HL-60 (cell line): ENCODE measurements at places on chromosomes 16 and 17.

GRCh38 chr16:4805231-4805630 lies 2.8 kb upstream of the ROGDI start:
- DNase-seq = no peak

DNA sequence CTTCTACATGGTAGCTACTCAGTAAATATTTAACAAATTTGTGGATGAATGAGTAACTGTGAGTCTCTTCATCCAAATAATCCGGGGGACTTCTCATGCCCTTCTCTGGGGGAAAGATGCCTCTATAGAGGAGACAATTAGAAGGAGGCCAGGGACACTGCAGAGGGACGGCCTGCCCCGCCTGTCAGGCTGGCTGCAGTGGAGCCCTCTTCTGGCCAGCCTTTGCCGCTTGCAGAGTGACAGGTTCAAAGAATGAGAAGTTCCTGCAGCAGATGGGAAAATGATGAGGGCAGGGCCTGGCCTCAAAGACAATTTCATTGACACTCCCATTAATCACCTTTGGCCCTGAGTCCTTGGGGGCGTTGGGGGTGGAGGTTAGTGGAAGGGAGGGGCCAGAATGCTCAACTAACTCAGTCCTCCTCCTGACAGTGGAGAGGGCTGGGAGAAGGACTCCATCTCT lies 339.0 kb downstream of the MAF start:
- DNase-seq = no peak

GRCh38 chr16:48583075-48584065 lies 26.6 kb downstream of the N4BP1 start:
- DNase-seq = no peak

GRCh38 chr16:15704545-15704987 lies 54.5 kb downstream of the NDE1 start:
- DNase-seq = peak; percentile 70

DNA sequence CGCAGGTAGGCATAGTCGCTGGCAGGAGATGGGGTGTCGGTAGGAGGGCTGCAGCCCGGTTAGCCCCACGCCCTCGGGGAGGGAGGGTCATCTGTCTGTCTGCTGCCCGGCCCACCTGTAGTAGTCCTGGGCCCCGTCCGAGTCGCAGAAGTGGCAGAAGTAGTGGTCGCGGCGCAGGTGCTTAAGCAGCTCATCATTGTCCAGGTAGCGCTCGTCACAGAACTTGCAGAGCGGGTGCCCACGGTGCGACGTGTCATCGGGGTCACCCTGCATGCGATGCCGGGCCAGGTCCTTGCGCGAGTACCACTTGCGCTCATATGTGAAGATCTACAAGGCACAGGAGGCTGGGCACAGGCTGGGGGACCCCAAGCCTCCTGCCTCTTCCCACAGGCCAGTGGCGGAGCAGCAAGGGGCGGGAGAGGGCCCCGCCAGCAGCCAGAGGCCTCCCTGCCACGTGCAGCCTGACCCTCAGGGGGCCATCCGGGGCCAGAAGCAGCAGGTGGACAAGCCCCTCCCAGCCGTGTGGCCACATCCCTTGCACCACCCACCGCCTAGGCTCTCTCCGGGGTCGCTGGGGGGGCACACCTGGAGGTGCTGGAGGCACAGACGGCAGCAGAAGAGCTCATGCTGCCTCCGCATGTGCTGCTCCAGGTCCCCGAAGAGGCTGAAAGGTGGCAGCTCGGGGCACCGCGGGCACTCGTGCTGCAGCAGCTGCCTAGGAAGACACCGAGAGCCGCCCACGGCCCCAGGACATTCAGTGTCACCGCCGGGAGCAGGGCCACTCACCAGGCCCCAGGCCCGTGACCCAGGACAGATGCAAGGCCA lies 7.0 kb downstream of the ZNF598 start:
- DNase-seq = no peak

GRCh38 chr16:85592700-85593493 lies 20.2 kb upstream of the GSE1 start:
- DNase-seq = no peak

- DNase-seq = peak; percentile 87
Measured at GRCh38 chr17:74713171-74713755, 540 bp upstream of the CD300LF start.

DNA sequence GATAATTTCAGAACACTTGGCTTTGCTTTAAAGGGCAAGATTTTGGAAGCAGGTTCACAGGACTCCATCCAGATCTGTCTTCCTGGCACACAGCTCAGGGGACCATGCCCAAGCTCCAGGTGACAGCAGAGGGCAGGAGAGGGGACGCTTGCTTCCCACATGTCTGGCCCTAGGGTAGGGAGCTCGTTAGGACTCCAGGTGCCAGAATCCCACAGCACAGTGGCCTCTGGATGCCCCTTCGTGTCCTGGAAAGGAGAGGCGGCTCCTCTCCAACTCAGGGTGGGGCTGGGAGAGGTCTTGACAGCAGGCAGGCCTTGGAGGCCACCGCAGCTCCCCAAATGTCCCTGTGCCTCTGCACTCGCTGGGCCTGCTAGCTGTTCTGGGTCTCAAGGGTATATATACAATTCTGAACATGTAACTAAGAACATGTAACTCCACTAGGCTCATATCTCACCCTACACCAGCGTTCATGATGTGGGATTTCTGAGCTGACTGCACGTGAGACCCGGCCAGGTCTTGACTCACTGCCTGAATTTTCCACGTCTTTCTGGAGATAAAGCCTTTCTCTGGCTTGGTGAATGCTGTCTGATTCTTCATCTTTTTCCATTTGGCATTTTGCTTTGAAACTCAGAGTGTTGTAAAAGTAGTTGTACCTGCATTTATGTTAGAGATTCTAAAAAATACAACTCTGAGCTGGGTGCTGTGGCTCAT lies 52.8 kb downstream of the MARCHF10 start:
- DNase-seq = no peak

- no peak for DNase-seq
Measured at GRCh38 chr17:50952889-50953288, 86.7 kb upstream of the TOB1 start.

DNA sequence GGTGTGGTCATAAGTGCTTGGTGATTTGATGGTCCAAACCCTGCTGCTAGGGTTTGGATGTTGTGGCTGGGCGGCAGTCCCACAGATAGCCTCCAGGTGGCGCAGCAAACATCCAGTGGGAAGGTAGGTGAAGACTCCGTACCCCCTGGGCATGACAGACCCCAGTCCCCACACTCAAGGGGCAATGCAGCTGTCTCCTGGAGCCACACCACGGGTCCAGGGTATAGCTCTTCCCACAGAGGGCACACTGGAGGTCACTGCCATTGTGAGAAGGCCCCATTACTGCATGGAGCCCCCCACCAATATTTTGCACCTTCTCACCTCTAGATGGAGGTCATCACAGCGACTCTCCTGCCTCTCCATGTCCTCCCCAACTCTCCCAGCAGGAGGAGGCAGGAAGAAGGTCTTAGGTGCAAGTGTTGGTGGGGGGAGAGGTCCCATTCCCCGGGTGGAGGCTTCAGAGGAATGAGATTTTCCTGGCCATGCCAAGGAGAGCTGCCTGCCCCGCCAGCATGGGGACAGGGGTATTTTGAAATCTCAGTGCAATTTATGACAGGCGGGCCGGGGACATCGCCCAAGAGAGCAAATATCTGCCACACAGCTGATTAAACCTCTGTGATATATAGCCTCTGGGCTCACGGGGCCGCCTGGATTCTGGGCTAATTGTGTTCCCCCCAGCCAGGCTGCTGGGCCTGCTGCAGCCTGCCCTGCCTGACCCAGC lies 17.1 kb upstream of the C17orf113 start:
- DNase-seq = no peak

GRCh38 chr17:40903129-40903847 lies 18.2 kb upstream of the KRT20 start:
- no peak for DNase-seq

DNA sequence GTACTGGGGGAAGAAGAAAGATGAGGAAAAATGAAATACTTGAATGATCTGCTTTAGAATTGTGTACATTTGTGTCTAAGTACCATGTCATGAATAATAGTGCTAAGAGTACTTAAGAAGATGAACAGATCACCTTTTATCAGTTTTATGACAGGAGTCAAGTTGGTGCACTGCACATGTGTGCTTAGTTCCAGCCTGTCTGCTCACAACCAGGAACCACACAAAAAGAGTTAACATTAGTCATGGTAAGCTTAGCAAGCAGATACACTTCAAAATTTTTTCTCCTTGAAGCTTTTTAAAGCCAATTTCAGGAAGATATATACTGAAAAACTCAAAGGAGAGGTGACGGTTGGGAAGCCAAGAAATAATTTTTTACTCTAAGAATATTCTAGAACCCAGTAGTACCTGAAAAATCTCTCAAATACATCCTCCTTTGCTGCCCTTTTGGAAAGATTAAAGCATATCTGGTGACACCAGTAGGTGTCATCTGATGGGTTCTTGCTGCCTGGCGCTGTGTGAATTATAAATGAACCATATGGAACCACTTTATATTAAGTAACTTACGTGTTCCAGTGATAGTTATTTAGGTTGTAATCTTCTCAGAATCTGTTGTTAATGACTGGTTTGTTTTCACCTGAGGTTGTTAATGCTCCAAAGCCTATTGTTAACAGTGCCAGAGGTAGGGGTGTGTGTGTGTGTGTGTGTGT lies 93.4 kb downstream of the MSI2 start:
- no peak for DNase-seq

GRCh38 chr17:76515274-76515949 lies 14.2 kb upstream of the RHBDF2 start:
- DNase-seq = no peak

- DNase-seq = no peak
Measured at GRCh38 chr17:52159246-52160135, 977 bp upstream of the CA10 start.

DNA sequence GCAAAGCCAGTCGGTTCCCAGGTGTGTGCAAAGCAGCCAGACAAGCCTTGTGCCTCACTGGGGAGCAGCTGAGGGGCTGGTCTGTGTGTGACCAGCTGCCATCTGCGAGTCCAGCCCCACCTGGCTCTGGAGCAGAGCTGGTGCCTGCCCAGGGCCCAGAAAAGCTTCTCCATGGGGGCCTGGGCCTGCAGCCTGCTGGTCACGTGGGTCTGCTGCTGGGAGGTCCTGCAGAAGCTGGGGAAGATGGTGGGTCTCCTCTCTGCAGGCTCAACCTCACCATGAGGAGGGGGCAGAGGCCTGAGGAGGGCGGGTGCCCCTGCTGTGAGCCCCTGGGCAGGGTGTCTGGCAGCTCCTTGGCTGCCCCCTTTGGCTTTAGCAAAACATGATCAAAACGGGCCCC lies 71.9 kb downstream of the ENGASE start:
- no peak for DNase-seq

GRCh38 chr16:4713663-4714501 lies 20.2 kb downstream of the ANKS3 start:
- DNase-seq = no peak

DNA sequence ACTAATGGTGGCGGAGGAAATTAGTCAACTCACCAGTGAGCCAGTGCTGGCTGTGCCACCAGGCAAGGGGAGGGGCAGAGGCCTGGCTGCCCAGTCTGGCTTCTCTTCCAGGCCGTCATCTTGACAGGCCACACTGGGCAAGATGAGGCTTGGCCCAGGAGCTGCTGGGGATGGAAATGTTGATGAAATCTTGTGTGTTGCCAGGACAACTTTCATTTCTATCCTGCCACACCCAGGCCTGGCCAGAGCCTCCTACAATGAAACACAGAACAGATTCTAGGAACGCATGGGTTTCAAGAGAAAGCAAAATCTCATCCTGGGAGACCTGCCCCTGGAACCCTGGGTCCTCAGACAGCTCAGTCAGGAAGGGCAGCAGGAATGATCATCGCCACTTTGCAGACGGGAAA lies 9.3 kb downstream of the HEXIM2 start:
- no peak for DNase-seq

DNA sequence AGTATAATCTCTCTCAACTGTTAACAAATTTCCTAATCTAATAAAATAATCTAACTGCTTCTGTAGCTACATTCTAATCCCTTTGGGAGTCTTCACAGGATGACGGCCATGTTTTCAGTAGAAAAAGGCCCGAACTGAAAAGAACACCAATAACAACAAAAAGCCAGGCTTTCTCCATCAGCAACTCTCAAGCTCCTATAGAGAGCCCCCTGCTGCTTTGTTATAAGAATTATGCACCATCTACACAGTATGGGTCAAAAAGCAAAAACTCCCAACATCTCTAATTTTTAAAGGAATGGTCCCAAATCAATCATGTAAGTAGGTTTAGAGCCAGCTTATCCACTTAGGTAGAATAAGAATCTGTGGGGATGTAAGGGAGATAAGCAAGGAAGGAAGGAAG lies 163.6 kb upstream of the C17orf78 start:
- DNase-seq = no peak

DNA sequence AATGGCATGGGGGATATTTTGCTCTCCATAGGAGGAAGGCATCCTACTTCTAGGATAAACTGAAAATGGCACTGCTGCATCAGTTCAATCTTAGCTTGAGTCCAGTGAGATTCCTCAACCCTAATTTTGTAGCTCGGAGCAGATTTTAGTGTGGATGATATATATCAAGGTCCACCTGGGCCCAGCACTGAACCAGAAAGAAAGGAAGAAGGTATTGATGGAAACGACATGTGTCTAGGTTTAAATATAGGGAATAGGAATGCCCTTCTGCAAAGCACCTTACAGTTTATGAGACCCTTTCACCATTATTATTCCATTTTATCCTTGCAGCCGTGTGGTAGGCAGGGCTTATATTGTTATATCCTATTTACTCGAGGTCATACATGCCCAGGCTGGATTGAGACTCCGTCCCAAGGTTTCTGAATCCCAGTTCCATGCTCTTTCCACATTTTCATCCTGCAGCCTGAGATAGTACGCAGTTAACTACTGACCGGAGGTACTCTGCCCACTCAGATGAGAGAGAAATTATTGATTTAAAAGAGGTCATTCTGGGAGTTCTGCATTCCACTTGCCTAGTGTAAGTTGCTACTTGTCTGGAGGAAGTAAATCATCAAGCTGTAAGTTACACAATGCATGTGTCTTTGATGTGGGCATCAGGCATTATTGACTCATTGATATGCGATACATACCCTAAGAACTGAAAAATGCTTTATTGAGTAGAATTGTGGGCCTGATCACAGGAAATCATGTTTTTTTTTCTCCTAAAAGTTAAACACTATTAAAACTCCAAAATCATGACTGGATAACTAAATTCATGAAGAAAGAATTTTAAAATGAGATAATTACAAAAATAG lies 10.1 kb downstream of the KRT39 start:
- DNase-seq = no peak

GRCh38 chr17:50576864-50577263 lies 16.3 kb downstream of the CACNA1G start:
- no peak for DNase-seq

GRCh38 chr17:11996722-11997146 lies 541 bp downstream of the ZNF18 start:
- peak; percentile 58 for DNase-seq

DNA sequence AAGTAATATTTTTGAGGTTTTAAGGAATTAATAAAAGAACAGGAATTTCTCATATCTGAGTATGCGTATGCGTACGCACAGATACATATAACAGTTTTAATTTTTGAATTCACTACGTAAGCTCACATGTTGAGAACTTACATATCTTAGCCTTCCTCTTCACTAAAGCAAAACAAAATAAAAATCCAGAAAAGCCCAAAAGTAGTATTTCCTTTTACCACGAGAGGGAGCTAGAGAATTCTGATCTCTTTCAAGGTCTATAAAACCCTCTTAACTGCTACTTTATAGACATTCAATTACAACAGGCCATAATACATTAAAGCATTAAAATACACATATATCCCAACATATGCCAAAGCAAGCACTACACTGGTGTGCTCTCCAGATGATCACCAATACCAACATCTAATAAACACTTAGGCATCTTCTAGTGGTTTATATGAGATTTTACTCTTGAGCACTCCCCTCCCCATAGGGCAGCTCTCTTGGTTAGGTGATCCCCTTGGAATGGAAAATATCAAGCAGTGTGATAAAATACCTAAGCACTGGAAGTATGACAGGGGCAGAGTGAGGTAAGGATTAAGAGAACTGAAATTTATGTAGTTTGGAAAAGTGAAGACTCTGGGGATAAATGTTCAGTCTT lies 94.0 kb downstream of the SKAP1 start:
- DNase-seq = no peak
